ENCODE measurements at places on chromosomes 1 and 21. TPM values are rescaled to one million over a fixed set of nuclear protein-coding genes. Genes with fewer than 3 reads are reported as not detected.

GRCh38 chr21:45163413-45164123 is 89.2 kb downstream of the ADARB1 start:
- H3K36me3 ChIP-seq, result no peaks in the 10 kb centered on the region
- H3K4me3 ChIP-seq, result no peak overlapping the region
- H3K27me3 ChIP-seq, result no peaks in the 10 kb centered on the region
- H3K4me1 ChIP-seq, result peaks cover 64% of the 10 kb centered on the region
- DNase-seq, result no peak
- H3K27ac ChIP-seq, result peak overlapping the region; percentile 82

GRCh38 chr1:18668046-18668445 is 37.4 kb downstream of the PAX7 start:
- H3K4me1 ChIP-seq, result no peaks in the 10 kb centered on the region
- DNase-seq, result no peak
- no peak overlapping the region for H3K4me3 ChIP-seq
- H3K27ac ChIP-seq, result no peak overlapping the region

DNA sequence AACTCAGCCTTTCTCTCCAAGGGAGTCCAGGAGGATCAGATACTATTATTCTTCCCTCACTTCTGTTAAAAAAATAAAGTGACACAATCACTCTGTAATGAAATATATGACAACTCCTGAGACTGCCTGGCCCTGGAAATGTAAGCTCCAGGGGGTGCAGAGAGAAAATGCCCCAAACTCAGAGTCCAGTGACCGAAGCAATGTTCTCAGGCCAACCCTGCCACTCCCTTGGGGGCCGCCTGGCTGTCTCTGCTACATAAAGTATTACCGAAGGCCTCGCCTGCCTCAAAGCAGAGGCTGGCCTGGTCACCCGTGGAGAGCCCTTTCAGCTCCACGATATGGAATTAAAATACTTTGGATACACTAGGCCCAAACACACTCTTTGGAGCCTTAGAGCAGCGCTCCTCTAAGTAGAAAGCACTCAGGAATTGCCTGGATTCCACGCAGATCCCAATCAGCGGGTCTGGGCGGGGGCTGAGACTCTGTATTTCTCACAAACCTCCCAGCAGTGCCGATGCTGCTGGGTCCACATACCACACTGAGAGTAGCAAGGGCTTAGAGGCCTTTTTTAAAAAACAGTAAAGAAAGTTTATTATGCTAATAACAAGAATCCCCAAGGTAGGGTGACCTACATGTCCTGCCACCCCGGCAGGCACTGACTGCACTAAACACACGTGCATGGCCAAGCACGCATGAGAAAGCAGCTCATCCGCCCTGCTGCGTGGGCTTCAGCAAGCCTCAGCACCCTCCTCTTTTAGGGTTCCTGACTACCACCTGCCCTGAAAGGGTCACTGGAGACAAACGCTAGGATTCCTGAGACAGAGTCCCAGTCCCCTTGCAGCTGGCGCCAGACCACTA is 31.1 kb downstream of the TMCO4 start:
- DNase-seq, result no peak
- no peak overlapping the region for H3K27ac ChIP-seq
- H3K4me3 ChIP-seq, result no peak overlapping the region
- H3K36me3 ChIP-seq, result no peaks in the 10 kb centered on the region
- no peaks in the 10 kb centered on the region for H3K4me1 ChIP-seq

DNA sequence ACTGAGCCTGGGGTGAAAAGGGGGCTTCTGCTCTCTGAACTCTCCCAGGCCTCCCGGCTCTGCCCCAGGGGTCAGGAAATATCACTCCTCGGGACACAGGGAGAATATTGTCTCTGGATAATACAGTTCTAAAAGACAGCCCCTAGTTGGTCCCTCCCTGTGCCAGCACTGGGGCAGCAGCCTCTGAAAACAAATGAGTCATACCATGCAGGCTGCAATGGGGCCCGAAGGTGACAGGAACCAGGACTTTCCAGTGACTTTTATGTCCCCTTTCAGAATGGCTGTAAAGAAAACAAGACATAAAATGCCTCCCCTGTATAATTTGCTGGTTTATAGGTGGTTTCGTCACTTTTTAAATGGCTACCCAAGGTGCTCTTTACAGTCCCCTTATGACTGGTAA is 360.0 kb downstream of the NPHP4 start:
- H3K27me3 ChIP-seq, result no peaks in the 10 kb centered on the region
- H3K36me3 ChIP-seq, result no peaks in the 10 kb centered on the region
- no peaks in the 10 kb centered on the region for H3K4me1 ChIP-seq

OR2G6 gene
- total RNA-seq, result not detected

DNA sequence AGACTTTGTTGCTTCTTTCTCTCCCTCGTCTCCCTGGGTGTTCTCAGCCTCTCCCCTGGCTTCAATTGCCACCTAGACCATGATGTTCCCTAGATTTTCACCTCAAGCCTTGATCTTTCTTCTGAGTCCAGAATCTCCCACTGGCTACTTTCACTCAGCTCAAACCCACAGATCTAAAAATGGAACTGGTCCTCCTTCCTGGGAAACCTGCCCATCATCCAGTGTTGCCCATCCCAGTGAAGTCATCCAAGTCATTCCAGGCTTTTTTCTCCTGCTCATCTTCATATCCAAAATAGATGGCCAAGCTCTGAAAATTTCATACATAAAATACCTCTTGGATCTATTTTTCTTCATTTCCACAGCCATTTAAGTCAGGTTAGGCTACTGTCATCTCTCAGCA is 347.4 kb downstream of the KCNH1 start:
- H3K27me3 ChIP-seq, result no peaks in the 10 kb centered on the region
- no peak for DNase-seq
- H3K27ac ChIP-seq, result no peak overlapping the region
- H3K4me1 ChIP-seq, result no peaks in the 10 kb centered on the region

GRCh38 chr1:248686815-248687214 is 15.8 kb downstream of the OR14I1 start:
- no peaks in the 10 kb centered on the region for H3K4me1 ChIP-seq
- H3K27ac ChIP-seq, result no peak overlapping the region
- H3K4me3 ChIP-seq, result no peak overlapping the region
- H3K27me3 ChIP-seq, result no peaks in the 10 kb centered on the region
- no peaks in the 10 kb centered on the region for H3K36me3 ChIP-seq

HTR1D gene
- total RNA-seq, result not detected

GRCh38 chr1:24351247-24351646 is 32.1 kb downstream of the GRHL3 start:
- no peak overlapping the region for H3K27ac ChIP-seq
- no peaks in the 10 kb centered on the region for H3K27me3 ChIP-seq
- H3K36me3 ChIP-seq, result no peaks in the 10 kb centered on the region
- DNase-seq, result no peak
- no peaks in the 10 kb centered on the region for H3K4me1 ChIP-seq
- no peak overlapping the region for H3K4me3 ChIP-seq

GRCh38 chr1:114334297-114334696 is 176.7 kb downstream of the TRIM33 start:
- no peak overlapping the region for H3K4me3 ChIP-seq
- H3K36me3 ChIP-seq, result no peaks in the 10 kb centered on the region
- no peak for DNase-seq

IER5 gene
- 39.8 TPM for total RNA-seq

DNA sequence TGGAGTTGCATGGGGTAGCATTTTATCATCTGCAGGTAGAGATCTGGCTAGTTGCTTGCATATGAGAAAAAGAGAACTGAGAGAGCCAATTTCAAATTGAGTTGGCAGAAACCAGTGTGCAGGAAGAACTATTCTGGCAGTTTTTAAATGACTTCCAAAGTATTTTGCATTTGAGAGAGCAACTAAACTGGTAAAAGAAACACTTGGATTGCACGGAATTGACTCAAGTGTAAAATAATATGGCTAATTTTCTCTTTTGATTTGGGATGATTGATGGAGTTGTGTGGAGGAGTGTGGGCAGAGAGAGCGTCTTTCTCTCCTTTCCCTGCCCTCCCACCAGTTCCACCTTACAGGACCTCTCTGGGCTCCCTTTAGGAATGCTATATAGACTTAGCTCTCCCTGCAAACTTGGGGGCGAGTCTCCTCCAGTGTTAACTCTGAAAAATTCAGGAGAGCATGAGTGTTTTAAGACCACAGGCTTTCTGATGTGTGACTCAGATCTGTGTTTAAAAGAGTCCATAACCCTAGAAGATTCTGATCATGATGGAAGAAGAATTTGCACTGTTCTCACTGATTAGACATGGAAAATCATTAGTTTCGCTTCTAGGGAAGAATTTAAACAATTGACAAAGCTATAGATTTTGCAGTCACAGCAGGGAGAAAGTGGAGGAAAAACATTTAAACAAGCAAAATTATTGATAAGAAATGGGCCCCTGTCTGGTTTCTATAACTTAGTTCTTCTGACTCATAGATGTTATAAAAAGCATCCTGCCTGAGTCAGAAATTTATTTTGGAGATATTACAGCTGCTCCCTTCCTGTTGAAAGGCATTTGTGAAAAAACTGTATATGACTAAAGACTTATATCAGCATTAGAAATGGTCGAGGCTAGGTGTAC is 24.9 kb upstream of the CTBS start:
- H3K27ac ChIP-seq, result no peak overlapping the region
- H3K4me1 ChIP-seq, result no peaks in the 10 kb centered on the region
- no peaks in the 10 kb centered on the region for H3K36me3 ChIP-seq
- no peak overlapping the region for H3K4me3 ChIP-seq

GRCh38 chr1:225465793-225466517 is 38.1 kb upstream of the LBR start:
- no peak overlapping the region for H3K4me3 ChIP-seq
- no peaks in the 10 kb centered on the region for H3K36me3 ChIP-seq
- no peak for DNase-seq
- no peaks in the 10 kb centered on the region for H3K4me1 ChIP-seq
- H3K27ac ChIP-seq, result no peak overlapping the region

GRCh38 chr1:215776336-215776735 is 209.2 kb downstream of the KCTD3 start:
- H3K4me3 ChIP-seq, result no peak overlapping the region
- H3K27ac ChIP-seq, result no peak overlapping the region

- DNase-seq, result no peak
- H3K4me3 ChIP-seq, result no peak overlapping the region
- no peaks in the 10 kb centered on the region for H3K36me3 ChIP-seq
- H3K27ac ChIP-seq, result no peak overlapping the region
- no peaks in the 10 kb centered on the region for H3K27me3 ChIP-seq
- H3K4me1 ChIP-seq, result no peaks in the 10 kb centered on the region
These were observed 616.5 kb upstream of the RGS18 start for GRCh38 chr1:191541758-191542157.

GRCh38 chr21:46454142-46454541 is 4.5 kb upstream of the DIP2A start:
- DNase-seq, result no peak
- no peak overlapping the region for H3K4me3 ChIP-seq
- H3K27ac ChIP-seq, result peak overlapping the region; percentile 95
- H3K4me1 ChIP-seq, result peaks cover 49% of the 10 kb centered on the region

DNA sequence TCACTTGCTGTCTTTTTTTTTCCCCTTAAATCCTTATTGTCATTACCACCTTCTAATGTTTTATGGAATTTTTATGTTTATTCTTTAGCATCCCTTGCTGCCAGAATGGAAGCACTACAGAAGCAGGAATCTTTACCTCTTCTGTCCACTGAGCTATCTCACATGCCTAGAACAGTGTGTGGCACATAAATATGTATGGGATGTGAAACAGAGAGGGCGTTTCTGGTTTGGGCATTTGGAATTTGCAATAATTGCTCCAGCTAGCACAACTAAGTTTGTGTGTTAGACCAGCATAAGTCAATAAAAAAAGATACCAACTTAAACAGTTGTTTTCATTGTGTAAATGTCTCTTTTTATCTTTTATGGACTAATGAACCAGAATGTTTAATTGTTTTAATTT is 330.8 kb downstream of the DISC1 start:
- no peak overlapping the region for H3K27ac ChIP-seq
- no peaks in the 10 kb centered on the region for H3K4me1 ChIP-seq
- H3K4me3 ChIP-seq, result no peak overlapping the region

GRCh38 chr1:230086151-230086550 is 19.1 kb downstream of the GALNT2 start:
- no peak overlapping the region for H3K4me3 ChIP-seq
- no peaks in the 10 kb centered on the region for H3K27me3 ChIP-seq
- H3K4me1 ChIP-seq, result peaks cover 67% of the 10 kb centered on the region
- no peak overlapping the region for H3K27ac ChIP-seq
- H3K36me3 ChIP-seq, result no peaks in the 10 kb centered on the region

- DNase-seq, result no peak
- H3K4me3 ChIP-seq, result no peak overlapping the region
- H3K4me1 ChIP-seq, result peaks cover 3% of the 10 kb centered on the region
- no peak overlapping the region for H3K27ac ChIP-seq
- H3K27me3 ChIP-seq, result no peaks in the 10 kb centered on the region
- H3K36me3 ChIP-seq, result no peaks in the 10 kb centered on the region
These were observed 23.1 kb upstream of the USP25 start for GRCh38 chr21:15706696-15707095.

DNA sequence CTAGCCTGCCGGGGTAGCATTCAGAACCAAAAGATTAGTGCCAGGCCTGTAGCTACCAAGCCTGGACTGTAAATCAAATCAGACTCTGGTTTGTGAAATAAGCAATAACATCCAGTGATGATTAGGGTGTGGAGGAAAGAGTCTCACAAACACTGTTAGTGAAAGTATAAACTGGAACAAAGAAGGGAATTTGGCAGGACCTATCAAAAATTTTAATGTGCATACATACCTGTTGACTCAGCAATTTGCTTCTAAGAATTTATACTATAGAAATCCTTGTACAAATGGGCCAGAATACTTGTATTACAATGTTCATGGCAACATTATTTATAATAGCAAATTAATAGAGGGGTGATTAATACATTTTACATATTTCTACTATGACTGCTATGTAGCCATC is 109.8 kb upstream of the WARS2 start:
- H3K27ac ChIP-seq, result no peak overlapping the region
- no peak overlapping the region for H3K4me3 ChIP-seq
- no peaks in the 10 kb centered on the region for H3K27me3 ChIP-seq
- no peaks in the 10 kb centered on the region for H3K36me3 ChIP-seq

- H3K36me3 ChIP-seq, result no peaks in the 10 kb centered on the region
- H3K4me1 ChIP-seq, result no peaks in the 10 kb centered on the region
- peaks cover 20% of the 10 kb centered on the region for H3K27me3 ChIP-seq
These were observed 300.0 kb downstream of the RRAGC start for GRCh38 chr1:38559446-38560165.

- no peaks in the 10 kb centered on the region for H3K36me3 ChIP-seq
- H3K27ac ChIP-seq, result no peak overlapping the region
- H3K4me3 ChIP-seq, result no peak overlapping the region
- peaks cover 8% of the 10 kb centered on the region for H3K4me1 ChIP-seq
These were observed 26.2 kb upstream of the ZBTB21 start for GRCh38 chr21:42036313-42036712.

DNA sequence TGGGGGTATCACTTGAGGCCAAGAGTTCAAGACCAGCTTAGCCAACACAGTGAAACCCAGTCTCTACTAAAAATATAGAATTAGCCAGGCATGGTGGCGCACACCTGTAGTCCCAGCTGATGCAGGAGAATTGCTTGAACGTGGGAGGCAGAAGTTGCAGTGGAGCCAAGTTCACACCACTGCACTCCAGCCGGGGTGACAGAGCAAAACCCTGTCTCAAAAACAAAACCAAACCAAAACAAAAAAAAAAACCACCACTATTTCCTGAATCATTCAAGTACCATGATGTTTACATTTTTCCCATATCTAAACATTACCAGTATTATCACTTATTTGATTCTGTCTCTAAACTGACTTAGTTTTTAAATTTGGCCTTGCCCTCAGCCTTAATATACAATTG is 29.5 kb downstream of the TUT4 start:
- DNase-seq, result no peak
- H3K4me3 ChIP-seq, result no peak overlapping the region
- H3K4me1 ChIP-seq, result no peaks in the 10 kb centered on the region
- H3K27ac ChIP-seq, result peak overlapping the region; percentile 6

Data from gastrocnemius medialis (tissue), 4 donors.